ENCODE measurements at places on chromosomes 3 and 15.

DNA sequence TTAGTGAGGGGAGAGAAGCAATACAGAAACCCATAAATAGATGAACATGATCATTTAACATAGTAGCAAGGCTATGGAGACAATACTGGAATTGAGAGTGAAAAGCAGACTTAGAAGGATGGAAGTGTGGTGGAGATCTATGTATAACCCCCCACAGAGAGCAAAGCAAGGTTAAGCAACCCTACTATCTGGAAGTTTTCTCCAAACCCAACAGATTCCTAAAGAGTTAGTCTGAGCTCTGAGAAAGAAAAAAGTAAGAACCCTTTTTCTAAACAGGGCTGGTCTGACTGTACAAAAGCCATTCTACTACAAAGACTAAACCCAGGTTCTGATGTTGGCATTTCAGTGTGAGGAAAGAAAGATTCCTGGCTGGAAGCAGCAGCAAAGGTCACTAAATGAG is 153.2 kb downstream of the WNT5A start:
- no peak for DNase-seq

DNA sequence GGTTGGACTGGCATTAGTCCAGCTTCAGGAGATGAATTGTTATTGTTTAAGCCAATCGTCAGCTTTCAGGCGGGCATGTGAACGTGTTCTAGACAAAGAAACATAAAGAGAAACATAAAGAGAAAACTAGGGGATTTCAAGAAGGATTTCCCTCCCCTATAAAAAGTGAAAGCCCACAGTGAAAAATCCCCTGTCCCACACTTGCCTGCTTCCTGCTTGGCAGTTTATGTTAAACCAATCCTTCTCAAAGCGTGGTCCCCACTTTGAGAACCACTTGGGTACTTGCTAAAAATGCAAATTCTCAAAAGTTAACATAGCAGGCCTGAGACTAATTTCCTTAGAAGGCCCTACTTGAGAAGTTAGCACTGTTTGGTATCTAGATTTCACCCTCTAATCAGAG is 293.0 kb upstream of the SOX14 start:
- no peak for DNase-seq

- DNase-seq = no peak
Observed at GRCh38 chr3:39550354-39551051, 83.0 kb downstream of the MOBP start.

DNA sequence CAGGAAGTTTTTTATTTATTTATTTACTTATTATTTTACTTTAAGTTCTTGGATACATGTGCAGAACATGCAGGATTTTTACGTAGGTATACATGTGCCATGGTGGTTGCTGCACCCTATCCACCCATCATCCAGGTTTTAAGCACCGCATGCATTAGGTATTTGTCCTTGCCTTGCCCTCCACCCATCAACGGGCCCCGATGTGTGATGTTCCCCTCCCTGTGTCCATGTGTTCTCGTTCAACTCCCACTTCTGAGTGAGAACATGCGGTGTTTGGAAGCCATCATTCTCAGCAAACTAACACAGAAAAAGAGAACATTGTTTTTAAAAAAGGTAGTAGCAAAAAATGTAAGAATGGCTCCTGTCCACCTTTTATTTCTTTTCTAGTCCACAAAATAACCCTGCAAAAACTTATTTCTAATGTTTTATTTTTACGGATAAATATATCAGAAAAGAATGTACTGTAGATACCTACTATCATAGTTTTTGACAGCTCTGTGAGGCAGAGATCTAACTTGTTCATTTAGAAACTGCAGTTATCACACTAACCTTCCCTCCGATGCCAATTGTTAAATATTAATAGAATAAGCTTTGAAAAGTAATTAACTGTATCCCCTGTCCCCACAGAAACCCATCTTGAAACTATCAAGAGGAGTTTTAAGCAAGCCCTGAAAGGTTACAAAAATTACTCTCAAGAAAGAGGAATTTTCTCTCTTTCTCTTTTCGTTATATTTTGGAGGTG is 189.2 kb downstream of the LPP start:
- no peak for DNase-seq

- DNase-seq = no peak
Observed at GRCh38 chr3:71989165-71989564, 204.2 kb upstream of the PROK2 start.

DNA sequence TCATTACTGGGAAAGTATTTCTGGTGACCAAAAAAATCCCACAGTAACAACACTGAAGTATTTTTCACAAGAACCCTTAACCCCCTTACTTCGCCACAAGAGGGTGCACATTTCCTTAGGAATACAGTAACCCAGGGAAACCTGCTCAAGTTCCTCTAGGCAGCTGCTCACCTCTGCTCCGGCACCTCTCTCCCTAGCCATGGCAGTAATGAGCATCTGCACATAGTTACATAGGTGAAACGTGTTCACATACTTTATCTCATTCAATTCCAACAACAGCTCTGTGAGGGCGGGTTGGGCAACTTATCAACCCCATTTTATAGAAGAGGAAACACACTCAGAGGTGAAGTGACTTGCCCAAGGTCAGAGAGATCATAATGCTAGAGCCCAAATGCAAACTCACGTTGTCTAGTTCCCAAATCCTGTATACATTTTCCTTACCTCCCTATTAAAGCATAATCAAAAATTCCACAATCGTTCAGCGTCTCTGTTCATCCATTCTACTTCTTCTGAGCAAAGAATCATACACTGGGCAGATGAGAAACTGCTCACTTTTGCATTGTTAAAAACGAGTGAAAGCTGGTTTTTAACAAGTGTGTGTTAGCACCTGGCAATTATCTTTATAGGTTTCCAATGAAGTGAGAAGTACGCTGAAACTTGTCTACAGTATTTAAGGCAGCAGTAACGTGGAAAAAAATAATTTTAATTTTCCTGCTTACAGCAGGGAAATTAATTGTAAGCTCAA is 90.7 kb downstream of the IGF2BP2 start:
- DNase-seq = no peak

- DNase-seq = no peak
Observed at GRCh38 chr3:150314248-150315004, 93.7 kb upstream of the TSC22D2 start.

GRCh38 chr15:77181305-77182074 is 110.6 kb upstream of the TSPAN3 start:
- DNase-seq = no peak

GRCh38 chr15:55204464-55204863 is 7.7 kb upstream of the RSL24D1 start:
- DNase-seq = no peak

DNA sequence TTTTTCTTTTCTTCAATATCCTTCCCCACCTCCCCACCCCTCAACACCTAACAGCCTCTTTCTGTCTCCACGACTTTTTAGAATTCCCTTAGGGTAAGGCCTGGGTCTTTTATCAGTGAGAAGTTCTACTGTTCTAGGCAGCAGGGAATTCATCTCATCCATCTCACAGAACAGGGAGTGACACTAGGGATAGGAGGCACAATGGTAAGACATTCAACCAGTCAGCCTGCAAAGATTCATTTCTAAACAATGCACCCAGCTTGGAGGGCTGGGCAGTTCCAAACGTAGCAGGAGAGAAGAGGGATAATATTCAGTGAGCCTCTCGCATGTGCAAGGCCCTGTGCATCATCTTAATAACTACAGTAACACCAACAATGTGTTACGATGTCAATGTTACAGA is 43.6 kb downstream of the LRIG1 start:
- no peak for DNase-seq
